Endothelial cell of umbilical vein (primary cell): ENCODE measurements at places on chromosomes 7 and 10. TPM values are rescaled to one million over a fixed set of nuclear protein-coding genes. Genes with fewer than 3 reads are reported as not detected.

Gene PAX4
- not detected in 2 replicates for total RNA-seq

Gene WEE2
- not detected in 2 replicates for total RNA-seq

Gene GTF2IRD2
- 9.8 and 10.0 TPM in 2 replicates for total RNA-seq

Gene C10orf62
- not detected in 2 replicates for total RNA-seq

Gene ADRA2A
- not detected in 2 replicates for total RNA-seq

Gene HOGA1
- total RNA-seq: 0.46 and 0.91 TPM in 2 replicates

Gene CUZD1
- total RNA-seq: 1.1 and 1.5 TPM in 2 replicates

Gene LOXL4
- 0.92 and 1.4 TPM in 2 replicates for total RNA-seq

Gene PNLIP
- total RNA-seq: not detected in 2 replicates

Gene UCMA
- not detected in 2 replicates for total RNA-seq

- H3K36me3 ChIP-seq: no peaks in the 10 kb centered on the region
- no peak overlapping the region for H3K27ac ChIP-seq
- DNase-seq: no peak
- H3K4me3 ChIP-seq: no peak overlapping the region
These were observed 18.5 kb downstream of the LIPA start for GRCh38 chr10:89233033-89233432.

GRCh38 chr10:69089638-69090599 is 2.0 kb downstream of the SRGN start:
- no peaks in the 10 kb centered on the region for H3K36me3 ChIP-seq
- H3K4me3 ChIP-seq: peak overlapping the region; percentile 22
- peak overlapping the region; percentile 96 for H3K27ac ChIP-seq
- H3K4me1 ChIP-seq: peaks cover 49% of the 10 kb centered on the region

DNA sequence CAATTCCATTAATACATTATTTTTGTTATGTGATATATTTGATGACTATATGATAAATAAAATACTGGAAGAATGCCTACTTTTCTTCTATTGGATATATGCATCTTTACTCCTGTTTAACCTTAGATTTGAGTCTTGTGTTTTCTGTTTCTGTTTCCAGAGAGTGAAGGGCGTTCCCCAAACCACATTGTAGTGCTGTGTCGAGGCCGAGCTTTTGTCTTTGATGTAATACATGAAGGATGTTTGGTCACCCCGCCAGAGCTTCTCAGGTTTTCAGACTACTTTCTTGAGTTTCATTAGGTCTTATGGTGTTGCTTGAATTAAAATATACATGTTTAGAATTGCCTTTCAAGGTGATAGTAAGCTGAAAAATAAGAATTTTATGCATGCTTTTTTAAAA is 23.8 kb downstream of the CROT start:
- H3K4me3 ChIP-seq: no peak overlapping the region
- H3K27me3 ChIP-seq: no peaks in the 10 kb centered on the region
- no peak overlapping the region for H3K27ac ChIP-seq

- no peak overlapping the region for H3K27ac ChIP-seq
- H3K27me3 ChIP-seq: no peaks in the 10 kb centered on the region
- no peak overlapping the region for H3K4me3 ChIP-seq
- no peak for DNase-seq
- H3K36me3 ChIP-seq: no peaks in the 10 kb centered on the region
These were observed 34.0 kb downstream of the LRMDA start for GRCh38 chr10:75465450-75465827.

DNA sequence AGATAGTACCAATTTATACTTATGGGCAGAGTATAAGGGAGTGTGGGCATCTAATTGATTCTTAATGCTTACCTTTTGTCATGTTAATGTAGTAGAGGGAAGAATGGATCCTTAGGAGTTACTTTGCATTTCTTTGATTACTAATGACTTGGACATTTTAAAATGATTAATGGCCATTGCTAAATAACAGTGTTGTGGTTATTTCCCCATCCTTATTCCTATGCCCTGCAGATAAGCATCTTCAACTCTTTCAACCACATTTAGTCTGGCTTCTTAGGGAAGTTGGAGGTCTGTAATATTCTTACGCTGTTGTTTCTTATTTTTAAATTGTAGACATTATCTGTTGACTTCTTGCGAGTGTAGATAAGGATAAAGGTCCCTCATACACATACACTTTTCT is 37.2 kb downstream of the KAT6B start:
- no peaks in the 10 kb centered on the region for H3K4me1 ChIP-seq
- H3K27me3 ChIP-seq: no peaks in the 10 kb centered on the region
- no peak overlapping the region for H3K27ac ChIP-seq
- no peak for DNase-seq
- H3K4me3 ChIP-seq: no peak overlapping the region

- H3K36me3 ChIP-seq: no peaks in the 10 kb centered on the region
- no peak overlapping the region for H3K4me3 ChIP-seq
- H3K4me1 ChIP-seq: no peaks in the 10 kb centered on the region
- no peak for DNase-seq
- no peaks in the 10 kb centered on the region for H3K27me3 ChIP-seq
These were observed 86.8 kb upstream of the CSTF2T start for GRCh38 chr10:51786016-51786683.

DNA sequence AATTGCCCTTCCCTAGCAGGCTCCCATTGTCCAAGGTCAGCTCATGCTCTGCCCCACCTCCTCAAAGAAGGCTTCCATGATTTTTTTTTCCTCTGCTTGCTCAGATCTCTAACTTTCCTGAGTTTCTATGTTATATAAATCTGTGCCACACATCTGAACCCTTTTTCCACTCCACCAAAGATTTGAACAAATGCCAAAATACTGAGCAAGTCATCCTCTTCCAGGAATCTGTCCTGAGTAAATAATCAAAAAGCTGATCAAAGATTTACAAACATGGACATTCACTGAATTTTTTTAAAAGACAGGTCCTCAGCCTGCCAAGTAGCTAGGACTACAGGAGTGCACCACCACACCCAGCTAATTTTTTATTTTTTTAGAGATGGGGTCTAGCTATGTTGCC is 102.8 kb upstream of the ARID5B start:
- no peaks in the 10 kb centered on the region for H3K36me3 ChIP-seq
- no peak for DNase-seq
- H3K27ac ChIP-seq: no peak overlapping the region

- H3K4me1 ChIP-seq: no peaks in the 10 kb centered on the region
- H3K27me3 ChIP-seq: no peaks in the 10 kb centered on the region
- no peaks in the 10 kb centered on the region for H3K36me3 ChIP-seq
- H3K27ac ChIP-seq: no peak overlapping the region
- no peak overlapping the region for H3K4me3 ChIP-seq
- DNase-seq: no peak
These were observed 51.1 kb downstream of the ELFN1 start for GRCh38 chr7:1721047-1721690.

DNA sequence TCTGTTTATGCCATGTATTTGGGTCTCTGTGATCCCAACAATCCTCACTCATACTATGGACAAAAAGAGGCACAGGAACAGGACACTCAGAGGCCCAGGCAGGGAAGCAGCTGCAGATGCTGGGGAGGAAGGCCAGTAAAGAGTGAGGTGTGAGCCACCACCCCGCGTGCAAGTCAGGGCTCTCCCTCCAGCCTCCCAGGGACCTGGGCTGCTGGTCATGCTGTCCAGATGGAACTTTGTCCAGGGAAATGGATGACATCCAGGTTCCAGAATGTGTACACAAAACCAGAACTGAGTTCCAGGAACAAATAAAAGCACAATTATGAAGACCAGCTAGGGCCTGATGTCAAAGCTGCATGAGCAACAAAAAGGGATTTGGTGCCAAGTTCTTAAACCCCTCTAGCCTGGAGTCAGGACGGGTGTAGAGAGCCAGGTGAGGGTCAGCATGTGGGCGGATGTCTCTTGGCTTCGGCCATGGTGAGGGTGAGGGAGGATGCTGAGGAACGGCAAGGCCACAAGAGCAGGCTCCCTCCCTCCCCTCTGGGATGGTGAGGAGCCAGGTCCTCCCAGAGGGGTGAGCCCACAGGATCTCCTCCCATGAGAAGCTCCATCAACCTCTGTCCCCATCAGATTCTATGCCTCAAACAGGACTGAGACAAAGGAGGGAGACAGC is 739.7 kb downstream of the PARD3 start:
- no peak overlapping the region for H3K4me3 ChIP-seq
- H3K36me3 ChIP-seq: no peaks in the 10 kb centered on the region
- H3K27me3 ChIP-seq: peaks cover 2% of the 10 kb centered on the region
- peaks cover 6% of the 10 kb centered on the region for H3K4me1 ChIP-seq
- no peak for DNase-seq

DNA sequence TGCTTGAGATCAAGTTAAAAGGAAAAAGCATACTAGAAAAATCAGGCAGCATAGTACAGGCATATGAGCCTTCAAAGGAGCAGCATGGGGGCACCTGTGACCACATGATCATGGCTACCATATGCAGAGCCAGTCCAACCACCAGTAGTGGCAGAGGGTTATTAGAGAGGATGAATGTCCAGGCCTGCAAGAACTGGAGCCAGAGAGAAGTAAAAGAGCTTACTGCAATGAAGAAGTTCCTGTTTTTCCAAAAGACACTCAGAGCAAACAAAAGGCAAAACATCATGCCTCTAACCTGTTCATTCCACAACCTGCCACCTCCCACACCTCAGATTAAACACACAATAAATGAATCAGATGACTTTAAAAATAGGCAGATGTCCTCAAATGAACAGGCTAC is 99.6 kb upstream of the NAMPT start:
- H3K4me1 ChIP-seq: no peaks in the 10 kb centered on the region
- peaks cover 7% of the 10 kb centered on the region for H3K27me3 ChIP-seq
- no peak overlapping the region for H3K27ac ChIP-seq

- no peak overlapping the region for H3K4me3 ChIP-seq
- DNase-seq: no peak
- peaks cover 2% of the 10 kb centered on the region for H3K27me3 ChIP-seq
These were observed 49.3 kb downstream of the ABCB4 start for GRCh38 chr7:87426160-87426559.

DNA sequence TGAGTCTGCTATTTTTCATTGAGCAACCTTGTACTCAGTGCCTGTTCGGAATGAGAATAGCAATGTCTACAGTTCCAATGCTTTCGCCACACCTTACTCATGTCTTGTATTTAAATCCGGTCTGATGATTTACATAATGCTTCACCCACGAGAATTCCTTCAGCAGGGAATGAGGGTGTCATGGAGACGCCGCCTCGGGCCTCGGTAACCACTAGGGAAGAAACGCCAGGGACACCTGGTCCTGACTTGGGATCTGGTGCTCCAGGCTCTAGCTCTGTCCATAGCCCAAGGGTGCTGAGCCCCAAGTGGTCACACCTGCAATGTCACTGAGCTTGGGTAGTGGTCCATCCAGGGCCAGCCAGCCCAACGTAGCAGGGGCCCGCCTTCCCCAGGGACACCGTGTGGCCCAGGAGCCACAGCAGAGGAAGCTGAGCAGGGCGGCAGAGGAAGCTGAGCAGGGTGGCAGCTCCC is 37.4 kb downstream of the PRKAG2 start:
- H3K4me1 ChIP-seq: no peaks in the 10 kb centered on the region
- no peak overlapping the region for H3K4me3 ChIP-seq
- no peak for DNase-seq
- H3K36me3 ChIP-seq: no peaks in the 10 kb centered on the region
- no peaks in the 10 kb centered on the region for H3K27me3 ChIP-seq

- no peak overlapping the region for H3K27ac ChIP-seq
- H3K4me1 ChIP-seq: peaks cover 12% of the 10 kb centered on the region
- no peak overlapping the region for H3K4me3 ChIP-seq
- no peaks in the 10 kb centered on the region for H3K27me3 ChIP-seq
These were observed 157.2 kb downstream of the WNT2 start for GRCh38 chr7:117165656-117166055.

GRCh38 chr10:28250782-28251181 is 52.1 kb downstream of the MPP7 start:
- H3K27ac ChIP-seq: no peak overlapping the region
- peak; percentile 22 for DNase-seq
- H3K36me3 ChIP-seq: no peaks in the 10 kb centered on the region

DNA sequence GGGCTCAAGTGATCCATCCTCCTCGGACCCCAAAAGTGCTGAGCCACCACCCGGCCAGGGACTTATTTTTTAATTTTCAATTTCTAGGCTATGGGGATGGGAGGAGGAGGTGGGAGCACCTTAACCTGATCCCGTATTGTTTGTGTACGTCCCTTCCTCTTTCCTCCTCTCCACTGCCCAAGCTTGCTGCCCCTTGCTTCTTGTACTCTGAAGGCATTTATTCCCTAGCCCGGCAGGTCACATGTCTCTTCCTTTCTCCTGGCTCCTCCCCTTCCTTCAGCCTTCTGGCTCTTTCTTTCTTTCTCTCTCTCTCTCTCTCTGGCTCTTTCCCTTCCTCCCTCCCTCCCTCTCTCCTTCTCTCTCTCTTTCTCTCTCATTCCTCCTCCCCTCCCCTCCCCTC is 56.0 kb downstream of the COL26A1 start:
- no peak overlapping the region for H3K4me3 ChIP-seq
- no peaks in the 10 kb centered on the region for H3K4me1 ChIP-seq
- H3K27me3 ChIP-seq: no peaks in the 10 kb centered on the region
- DNase-seq: no peak

DNA sequence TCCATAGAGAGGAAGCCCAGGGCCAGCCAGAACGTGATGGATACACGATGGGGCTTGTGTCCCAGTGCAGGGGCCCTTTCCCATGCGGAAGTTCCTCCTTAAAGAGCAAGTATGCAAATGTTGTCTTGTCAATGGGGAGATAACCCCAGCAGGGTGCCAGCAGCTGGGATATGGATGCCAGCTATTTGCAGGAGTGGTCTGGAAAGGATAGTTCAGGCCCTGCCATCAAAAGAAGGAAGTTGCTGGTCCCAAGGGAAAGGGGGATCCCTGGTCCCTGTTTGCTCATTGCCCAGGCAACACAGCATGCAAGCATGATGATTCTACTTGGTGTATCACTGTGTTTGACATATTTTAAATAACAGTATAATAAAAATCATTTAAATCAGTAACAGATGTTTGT is 73.1 kb upstream of the HECW1 start:
- no peaks in the 10 kb centered on the region for H3K36me3 ChIP-seq
- H3K27ac ChIP-seq: no peak overlapping the region
- H3K27me3 ChIP-seq: no peaks in the 10 kb centered on the region
- DNase-seq: no peak
- no peaks in the 10 kb centered on the region for H3K4me1 ChIP-seq

GRCh38 chr10:72062382-72062781 is 26.0 kb downstream of the SPOCK2 start:
- no peaks in the 10 kb centered on the region for H3K36me3 ChIP-seq
- H3K27ac ChIP-seq: no peak overlapping the region
- H3K4me3 ChIP-seq: no peak overlapping the region
- H3K4me1 ChIP-seq: peaks cover 10% of the 10 kb centered on the region

GRCh38 chr7:36192877-36193276 is 39.8 kb downstream of the EEPD1 start:
- H3K36me3 ChIP-seq: no peaks in the 10 kb centered on the region
- H3K4me1 ChIP-seq: no peaks in the 10 kb centered on the region
- H3K27me3 ChIP-seq: no peaks in the 10 kb centered on the region
- DNase-seq: no peak
